ENCODE measurements at places on chromosomes 12 and 14.
A peak's percentile ranks its signal among the peaks of the same experiment; 100 is the strongest.

- H3K27me3 ChIP-seq: no peaks in the 10 kb centered on the region
- DNase-seq: no peak
- H3K36me3 ChIP-seq: no peaks in the 10 kb centered on the region
- no peak overlapping the region for H3K4me3 ChIP-seq
Observed at GRCh38 chr12:48022676-48023385, 18.6 kb upstream of the COL2A1 start.

DNA sequence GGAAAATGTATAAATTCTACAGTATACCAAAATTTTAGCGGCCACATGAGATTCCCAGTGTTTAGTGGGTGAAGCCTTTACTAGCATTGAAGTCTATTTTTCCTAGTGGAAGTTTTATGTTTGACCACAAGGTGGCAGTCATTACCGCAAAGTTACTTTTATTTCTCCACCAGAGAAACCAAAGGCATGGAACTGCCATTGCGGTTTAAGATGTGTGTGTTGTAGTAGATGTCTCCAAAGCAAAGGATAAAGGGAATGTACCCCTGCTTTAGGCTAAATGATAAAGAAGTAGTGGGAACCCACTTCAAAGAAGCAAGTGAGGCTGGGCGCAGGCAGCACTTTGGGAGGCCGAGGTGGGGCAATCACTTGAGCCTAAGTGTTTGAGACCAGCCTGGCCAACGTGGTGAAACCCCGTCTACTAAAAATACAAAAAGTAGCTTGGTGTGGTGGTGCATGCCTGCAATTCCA lies 140.5 kb downstream of the PRKCH start:
- no peak overlapping the region for H3K4me3 ChIP-seq
- H3K27ac ChIP-seq: no peak overlapping the region
- H3K4me1 ChIP-seq: no peaks in the 10 kb centered on the region
- DNase-seq: peak; percentile 39

DNA sequence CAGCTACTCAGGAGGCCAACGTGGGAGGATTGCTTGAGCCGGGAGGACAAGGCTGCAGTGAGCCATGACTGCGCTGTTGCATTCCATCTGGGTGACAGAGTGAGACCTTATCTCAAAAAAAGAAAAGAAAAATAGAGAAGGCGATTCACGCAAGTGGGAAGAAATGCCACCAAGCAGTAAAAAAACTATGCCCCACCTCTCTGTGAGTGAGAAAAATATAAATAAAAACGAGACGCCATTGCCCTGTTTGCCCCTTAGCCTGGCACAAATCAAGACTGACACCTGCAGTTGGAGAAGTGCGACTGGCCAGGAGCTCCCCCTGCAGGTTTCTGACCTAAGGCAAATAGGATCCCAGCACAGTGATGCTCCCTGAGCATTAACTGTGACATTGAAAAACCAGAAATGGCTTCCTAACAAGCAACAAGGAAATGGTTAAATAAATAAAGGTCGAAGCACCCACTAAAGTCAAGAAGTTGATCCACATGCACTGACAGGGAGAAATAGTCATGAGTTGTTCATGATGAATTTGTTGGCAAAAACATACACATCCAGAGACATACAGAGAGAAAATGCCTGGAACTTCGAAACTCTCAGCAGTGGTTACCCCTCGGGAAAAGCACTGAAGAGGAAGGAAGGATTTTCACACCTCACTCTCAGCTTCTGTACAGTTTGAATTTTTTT lies 21.1 kb downstream of the GSC start:
- DNase-seq: peak; percentile 45
- no peak overlapping the region for H3K4me3 ChIP-seq
- no peaks in the 10 kb centered on the region for H3K27me3 ChIP-seq
- H3K4me1 ChIP-seq: no peaks in the 10 kb centered on the region
- H3K36me3 ChIP-seq: no peaks in the 10 kb centered on the region
- H3K27ac ChIP-seq: no peak overlapping the region

GRCh38 chr14:90534091-90534837 lies 137.4 kb downstream of the CALM1 start:
- H3K27me3 ChIP-seq: no peaks in the 10 kb centered on the region
- no peaks in the 10 kb centered on the region for H3K36me3 ChIP-seq
- H3K4me3 ChIP-seq: no peak overlapping the region

- H3K4me3 ChIP-seq: no peak overlapping the region
- DNase-seq: no peak
- no peak overlapping the region for H3K27ac ChIP-seq
- no peaks in the 10 kb centered on the region for H3K27me3 ChIP-seq
Observed at GRCh38 chr14:36085861-36086260, 90.7 kb downstream of the PTCSC3 start.

GRCh38 chr12:116339062-116339461 lies 61.6 kb upstream of the MED13L start:
- H3K27me3 ChIP-seq: no peaks in the 10 kb centered on the region
- no peak overlapping the region for H3K4me3 ChIP-seq
- DNase-seq: no peak
- H3K4me1 ChIP-seq: no peaks in the 10 kb centered on the region
- H3K27ac ChIP-seq: no peak overlapping the region
- no peaks in the 10 kb centered on the region for H3K36me3 ChIP-seq

DNA sequence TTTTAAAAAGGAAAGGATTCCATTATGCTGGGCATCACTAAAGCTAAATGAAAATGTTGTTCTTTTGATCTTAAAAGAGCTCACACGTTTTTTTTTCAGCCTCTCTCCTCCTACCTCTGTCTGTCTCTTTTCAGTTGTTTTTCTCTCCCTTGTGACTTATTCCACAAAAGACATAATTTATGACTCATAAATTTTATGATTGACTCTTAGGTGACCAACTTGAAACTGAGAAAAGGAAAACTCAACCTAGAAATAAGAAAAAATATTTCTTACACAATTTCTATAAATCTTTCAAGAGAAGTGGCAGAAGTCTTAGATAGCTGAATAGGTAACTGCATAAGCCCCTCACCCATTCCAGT lies 227.7 kb upstream of the DDHD1 start:
- H3K36me3 ChIP-seq: no peaks in the 10 kb centered on the region
- H3K27ac ChIP-seq: no peak overlapping the region
- H3K4me3 ChIP-seq: no peak overlapping the region
- DNase-seq: no peak
- H3K4me1 ChIP-seq: no peaks in the 10 kb centered on the region

- no peak overlapping the region for H3K27ac ChIP-seq
- no peaks in the 10 kb centered on the region for H3K4me1 ChIP-seq
- H3K4me3 ChIP-seq: no peak overlapping the region
- DNase-seq: peak; percentile 44
Observed at GRCh38 chr12:54439521-54440255, 20.6 kb upstream of the ITGA5 start.

GRCh38 chr14:90580377-90581335 lies 183.8 kb downstream of the CALM1 start:
- DNase-seq: no peak
- no peaks in the 10 kb centered on the region for H3K27me3 ChIP-seq
- no peak overlapping the region for H3K27ac ChIP-seq
- no peaks in the 10 kb centered on the region for H3K36me3 ChIP-seq
- H3K4me3 ChIP-seq: no peak overlapping the region

DNA sequence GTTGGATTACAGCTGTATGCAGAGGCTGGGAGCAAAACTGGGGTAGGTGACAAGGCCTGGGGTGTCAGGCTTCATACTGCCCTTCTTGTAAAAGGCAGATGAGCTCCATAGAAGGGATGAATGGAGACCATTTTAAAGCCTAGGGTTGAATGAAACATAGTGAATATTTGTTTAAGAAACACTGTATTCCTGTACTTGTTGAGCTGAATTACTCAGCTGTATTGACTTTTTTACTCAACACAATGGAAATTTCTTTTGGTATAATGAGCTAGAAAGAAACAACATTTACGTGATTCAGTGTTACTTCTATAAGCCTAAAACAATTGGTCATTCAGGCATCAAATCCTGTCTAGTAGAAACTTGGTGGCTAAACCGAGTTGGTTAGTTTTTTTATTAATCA lies 14.1 kb downstream of the ATP6V0A2 start:
- no peak overlapping the region for H3K27ac ChIP-seq
- H3K4me3 ChIP-seq: no peak overlapping the region
- no peaks in the 10 kb centered on the region for H3K36me3 ChIP-seq
- H3K27me3 ChIP-seq: no peaks in the 10 kb centered on the region
- DNase-seq: no peak

GRCh38 chr14:34707722-34708121 lies 6.7 kb downstream of the CFL2 start:
- no peaks in the 10 kb centered on the region for H3K36me3 ChIP-seq
- no peak overlapping the region for H3K27ac ChIP-seq
- no peak overlapping the region for H3K4me3 ChIP-seq

DNA sequence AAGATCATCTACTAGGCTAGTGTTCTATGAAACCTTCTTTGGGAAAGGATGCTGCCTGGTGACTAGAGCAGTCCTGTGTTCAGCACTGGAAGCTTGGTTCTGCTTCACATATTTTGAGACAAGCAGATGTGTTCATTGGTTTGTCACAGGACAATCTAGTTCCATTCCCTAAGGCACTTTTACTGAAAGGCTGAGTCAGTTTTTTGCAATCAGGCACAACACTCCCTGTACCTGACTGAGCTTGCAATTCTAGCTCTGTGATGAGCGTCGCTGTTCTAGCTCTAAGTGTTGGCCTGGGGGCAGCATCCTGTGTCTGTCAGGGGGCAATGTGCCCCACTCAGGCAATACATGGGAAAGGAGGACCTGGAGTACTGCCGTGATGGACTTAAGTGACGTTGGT lies 144.4 kb downstream of the CAND1 start:
- H3K4me3 ChIP-seq: no peak overlapping the region
- H3K4me1 ChIP-seq: no peaks in the 10 kb centered on the region
- no peaks in the 10 kb centered on the region for H3K27me3 ChIP-seq
- no peak overlapping the region for H3K27ac ChIP-seq

DNA sequence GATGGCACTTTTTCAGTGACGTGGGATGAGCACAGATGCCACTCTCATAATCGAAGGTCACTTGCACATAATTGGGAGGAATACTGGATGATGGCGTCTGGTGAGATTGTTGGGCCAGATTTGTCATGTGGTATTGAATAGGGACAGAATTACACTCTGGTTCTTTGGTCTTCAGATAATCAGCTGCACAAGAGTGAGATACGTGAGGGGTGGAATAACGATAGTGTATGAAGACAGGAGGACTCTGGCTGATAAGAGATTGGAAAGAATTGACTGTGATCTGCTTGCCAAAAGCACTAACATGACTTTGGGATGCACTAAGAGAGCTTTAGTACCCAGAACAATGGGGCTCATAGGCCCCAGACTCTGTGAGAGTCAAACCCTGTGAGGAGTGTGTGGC lies 7.0 kb upstream of the RABGGTA start:
- H3K4me1 ChIP-seq: peaks cover 15% of the 10 kb centered on the region
- H3K27me3 ChIP-seq: no peaks in the 10 kb centered on the region
- no peak overlapping the region for H3K4me3 ChIP-seq
- H3K27ac ChIP-seq: no peak overlapping the region
- DNase-seq: no peak

DNA sequence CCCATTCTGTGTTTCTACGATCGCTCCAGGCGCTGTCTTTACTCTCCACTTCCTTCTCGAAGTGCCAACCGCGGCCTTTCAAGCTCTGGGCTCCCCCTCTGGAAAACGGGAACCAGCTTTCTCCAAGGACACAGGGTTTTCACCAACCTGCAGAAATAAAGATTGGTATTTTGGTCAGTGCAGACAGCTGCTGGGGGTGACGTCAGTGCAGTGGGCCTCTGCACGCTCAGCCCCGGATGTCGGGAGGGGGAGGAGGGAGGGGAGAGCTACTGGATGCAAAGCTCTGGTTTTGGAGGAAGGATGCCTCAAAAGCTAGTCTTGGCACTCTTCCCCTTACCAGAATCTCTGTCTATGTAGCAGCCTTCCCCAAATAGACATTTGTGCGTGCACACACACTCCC lies 19.9 kb downstream of the HRK start:
- peaks cover 9% of the 10 kb centered on the region for H3K4me1 ChIP-seq
- no peaks in the 10 kb centered on the region for H3K36me3 ChIP-seq
- peak; percentile 45 for DNase-seq
- no peaks in the 10 kb centered on the region for H3K27me3 ChIP-seq

DNA sequence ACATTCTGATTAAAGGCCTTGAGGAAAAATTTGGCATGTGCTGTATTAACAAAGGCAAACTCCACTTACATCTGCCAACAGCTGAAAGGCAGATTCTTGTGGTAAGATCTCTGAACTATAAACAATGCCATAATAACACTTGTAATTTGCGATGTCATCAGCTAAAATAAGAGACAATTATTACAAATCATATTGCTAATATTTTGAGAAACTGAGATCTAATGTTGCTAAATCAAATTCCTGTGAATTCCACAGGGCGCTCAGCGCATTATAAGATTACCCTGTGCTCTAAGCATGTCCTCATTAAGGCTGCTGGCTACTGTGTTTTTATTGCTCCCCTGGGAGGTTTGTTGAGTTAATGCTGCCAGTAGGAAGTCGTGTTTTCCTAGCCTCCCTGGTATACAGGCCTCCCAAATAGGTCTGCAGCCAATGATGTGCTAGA lies 244.8 kb downstream of the DACT1 start:
- DNase-seq: no peak
- H3K27ac ChIP-seq: no peak overlapping the region
- no peaks in the 10 kb centered on the region for H3K4me1 ChIP-seq
- no peak overlapping the region for H3K4me3 ChIP-seq
- no peaks in the 10 kb centered on the region for H3K36me3 ChIP-seq

DNA sequence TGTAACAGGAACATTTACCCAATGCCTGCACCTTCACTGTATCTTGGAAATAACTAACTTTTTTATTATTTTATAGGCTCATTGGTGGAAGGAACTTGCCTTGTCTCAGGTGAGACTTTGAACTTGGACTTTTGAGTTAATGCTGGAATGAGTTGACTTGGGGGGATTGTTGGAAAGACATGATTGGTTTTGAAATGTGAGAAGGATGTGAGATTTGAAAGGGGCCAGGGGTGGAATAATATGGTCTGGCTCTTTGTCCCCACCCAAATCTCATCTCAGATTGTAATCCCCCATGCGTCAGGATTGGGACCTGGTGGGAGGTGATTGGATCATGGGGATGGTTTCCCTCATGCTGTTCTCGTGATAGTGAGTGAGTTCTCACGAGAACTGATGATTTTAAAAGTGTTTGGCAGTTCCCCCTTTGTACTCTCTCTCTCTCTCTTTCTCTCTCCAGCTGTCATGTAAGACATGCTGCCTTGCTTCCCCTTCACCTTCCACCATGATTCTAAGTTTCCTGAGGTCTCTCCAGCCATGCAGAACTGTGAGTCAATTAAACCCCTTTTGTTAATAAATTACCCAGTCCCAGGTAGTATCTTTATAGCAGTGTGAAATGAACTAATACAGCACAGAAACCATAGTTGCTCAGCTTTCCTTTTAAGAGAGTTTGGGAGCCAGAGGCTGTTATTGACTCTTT lies 244.1 kb downstream of the BTG1 start:
- no peak for DNase-seq
- no peaks in the 10 kb centered on the region for H3K27me3 ChIP-seq
- H3K27ac ChIP-seq: no peak overlapping the region
- no peaks in the 10 kb centered on the region for H3K36me3 ChIP-seq
- no peak overlapping the region for H3K4me3 ChIP-seq
- peaks cover 5% of the 10 kb centered on the region for H3K4me1 ChIP-seq

GRCh38 chr12:46230983-46231382 lies 37.9 kb downstream of the SLC38A1 start:
- H3K27ac ChIP-seq: no peak overlapping the region
- H3K4me3 ChIP-seq: no peak overlapping the region
- no peaks in the 10 kb centered on the region for H3K27me3 ChIP-seq
- H3K36me3 ChIP-seq: no peaks in the 10 kb centered on the region
- no peak for DNase-seq
- H3K4me1 ChIP-seq: no peaks in the 10 kb centered on the region

GRCh38 chr12:49089821-49090773 lies 4.5 kb downstream of the DHH start:
- H3K27me3 ChIP-seq: peaks cover 68% of the 10 kb centered on the region
- no peak overlapping the region for H3K27ac ChIP-seq
- peaks cover 5% of the 10 kb centered on the region for H3K4me1 ChIP-seq
- DNase-seq: peak; percentile 28
